GM20000 (cell line): ENCODE measurements at places on chromosomes 12 and 14.

DNA sequence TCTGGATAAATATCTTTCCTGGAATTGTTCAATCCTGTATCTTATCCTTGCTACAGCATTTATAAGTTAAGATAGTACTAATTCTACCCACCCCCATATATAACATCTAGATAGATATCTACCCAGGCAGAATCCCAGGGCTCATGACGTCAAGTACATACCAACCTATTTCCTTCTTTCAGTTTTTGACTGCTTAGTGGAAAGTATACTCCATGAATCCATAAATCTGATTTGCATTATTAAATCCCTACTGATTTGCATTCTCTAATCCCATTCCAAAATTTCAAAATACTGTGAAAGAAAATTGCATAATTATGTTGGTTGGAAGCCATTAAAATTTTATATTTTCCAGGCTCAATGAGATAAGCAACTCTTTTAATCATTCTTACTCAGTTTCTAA, 111.7 kb downstream of the KITLG start:
- DNase-seq: no peak

DNA sequence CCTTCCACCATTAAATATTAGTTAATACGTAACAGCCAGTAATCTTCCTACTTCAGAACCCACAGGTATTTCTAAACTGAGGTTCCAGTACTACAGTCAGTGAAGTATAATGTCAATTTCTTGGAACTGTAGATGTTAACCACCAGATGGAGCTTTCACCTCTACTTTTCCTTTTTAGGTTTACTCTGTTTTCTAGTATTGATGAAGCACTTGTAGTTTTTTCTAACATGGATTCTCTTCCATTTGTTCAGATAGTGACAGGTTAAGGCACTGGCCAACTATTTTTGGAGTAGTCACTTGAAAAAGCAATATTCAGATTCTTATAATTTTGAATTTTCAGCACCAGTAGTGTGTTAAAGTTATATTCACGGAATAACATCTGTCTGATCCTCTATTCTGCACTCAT, 4.6 kb upstream of the SEC23A start:
- DNase-seq: peak; percentile 56

DNA sequence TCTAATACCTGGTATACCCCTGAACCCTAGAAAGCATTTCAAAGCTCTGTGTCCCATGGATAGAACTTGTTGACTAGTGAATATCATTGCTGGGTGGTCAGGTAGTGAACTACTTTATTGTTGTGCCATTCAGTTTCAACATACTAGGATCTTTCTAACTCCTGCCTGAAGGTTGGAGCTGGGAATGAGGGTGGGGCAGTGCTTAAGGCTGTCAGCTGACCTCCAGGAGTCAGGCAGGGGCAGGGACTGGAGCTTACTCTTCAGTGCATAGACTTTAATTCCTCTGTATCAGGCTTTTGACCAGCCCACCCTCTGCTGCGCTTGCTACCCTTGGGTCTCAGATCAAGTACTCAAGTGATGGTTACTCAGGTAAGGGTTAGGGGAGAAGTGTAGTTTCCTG, 102.6 kb upstream of the RFX4 start:
- no peak for DNase-seq

- no peak for DNase-seq
These were observed 10.3 kb upstream of the OAS3 start for GRCh38 chr12:112927925-112928324.

GRCh38 chr12:102197789-102198188, at the start of gene PMCH:
Gene PMCH, minus strand, starts transcription at chr12:102197833. Its CDS starts 63 bp downstream, at chr12:102197770.
- peak; percentile 56 for DNase-seq

DNA sequence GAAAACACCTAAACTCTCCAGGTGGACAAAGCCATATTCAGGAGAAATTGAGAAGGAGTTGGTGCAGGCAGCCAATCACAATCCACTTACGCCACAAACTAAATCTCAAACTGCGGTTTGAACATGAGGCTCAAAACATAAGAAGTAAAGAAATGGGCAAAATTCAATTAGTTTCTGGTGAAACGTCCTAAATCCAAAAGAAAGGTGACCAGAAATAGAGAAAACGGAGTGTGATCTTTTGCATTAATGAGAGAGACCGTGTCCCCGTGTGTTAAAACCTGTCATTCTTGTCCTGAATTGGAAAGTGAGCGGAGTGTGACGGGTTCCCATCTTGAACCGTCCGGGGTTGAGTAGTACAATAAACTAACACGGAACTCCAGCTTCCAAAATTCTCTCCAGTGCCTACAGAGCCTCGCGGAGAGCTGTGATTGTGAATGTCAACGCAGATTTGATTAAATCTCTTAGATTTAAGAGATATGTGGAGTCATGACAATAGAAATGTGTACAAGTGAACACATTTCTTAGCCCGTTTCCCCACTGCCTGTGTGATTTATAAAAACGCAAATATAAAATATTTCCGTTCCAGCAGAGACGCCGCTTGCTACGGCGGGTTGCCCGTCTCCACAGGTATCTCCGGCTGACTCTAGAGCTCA, 595 bp upstream of the METAP2 start:
- peak; percentile 26 for DNase-seq

GRCh38 chr14:89702073-89702875, 252.3 kb downstream of the EFCAB11 start:
- DNase-seq: no peak

DNA sequence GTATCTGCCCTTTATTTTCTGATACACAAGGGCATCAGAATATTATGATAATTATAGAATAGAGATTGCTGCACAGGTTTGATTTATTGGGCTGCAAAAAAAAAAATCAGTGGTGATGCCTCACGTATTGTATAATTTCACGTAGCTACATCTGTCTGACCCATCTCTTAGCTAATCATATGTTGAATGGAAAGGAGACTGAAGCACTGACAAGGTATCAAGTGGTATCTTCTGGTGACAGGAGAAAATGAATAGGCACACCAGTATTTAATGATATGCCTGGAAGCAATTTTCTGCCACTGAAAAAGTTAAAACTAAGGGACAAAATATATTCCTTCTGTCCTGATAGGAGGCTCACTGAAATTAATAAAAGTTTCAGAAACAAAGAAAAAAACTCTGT, 837.2 kb upstream of the FBXO33 start:
- no peak for DNase-seq

DNA sequence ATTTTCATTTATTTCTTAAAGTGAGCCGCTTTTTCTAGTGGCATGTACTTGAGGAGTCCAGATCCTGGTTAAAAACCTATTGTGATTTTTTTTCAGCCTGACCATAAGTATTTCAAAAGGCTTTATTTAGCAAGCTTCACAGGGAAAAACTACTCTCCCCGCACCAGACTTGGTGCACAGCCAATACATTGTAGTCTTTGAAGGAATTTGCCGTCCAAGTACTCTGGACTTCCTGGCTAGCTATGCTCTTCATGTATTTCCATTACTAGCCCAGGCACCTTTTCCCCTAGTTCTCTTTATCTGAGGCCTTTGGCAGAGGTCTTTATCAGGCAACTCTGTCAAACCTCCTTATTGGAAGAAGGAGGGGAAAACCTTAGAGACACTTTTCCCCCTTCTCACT, 234.7 kb downstream of the CCDC91 start:
- DNase-seq: no peak

- no peak for DNase-seq
These were observed 17.7 kb upstream of the LRP1-AS start for GRCh38 chr12:57164966-57165625.
